Body of pancreas (tissue), 4 donors: ENCODE measurements at places on chromosomes 12 and 14. TPM values are rescaled to one million over a fixed set of nuclear protein-coding genes. Genes with fewer than 3 reads are reported as not detected.
A peak's percentile ranks its signal among the peaks of the same experiment; 100 is the strongest.

DIO2 gene
- 1.8 TPM for total RNA-seq

DNA sequence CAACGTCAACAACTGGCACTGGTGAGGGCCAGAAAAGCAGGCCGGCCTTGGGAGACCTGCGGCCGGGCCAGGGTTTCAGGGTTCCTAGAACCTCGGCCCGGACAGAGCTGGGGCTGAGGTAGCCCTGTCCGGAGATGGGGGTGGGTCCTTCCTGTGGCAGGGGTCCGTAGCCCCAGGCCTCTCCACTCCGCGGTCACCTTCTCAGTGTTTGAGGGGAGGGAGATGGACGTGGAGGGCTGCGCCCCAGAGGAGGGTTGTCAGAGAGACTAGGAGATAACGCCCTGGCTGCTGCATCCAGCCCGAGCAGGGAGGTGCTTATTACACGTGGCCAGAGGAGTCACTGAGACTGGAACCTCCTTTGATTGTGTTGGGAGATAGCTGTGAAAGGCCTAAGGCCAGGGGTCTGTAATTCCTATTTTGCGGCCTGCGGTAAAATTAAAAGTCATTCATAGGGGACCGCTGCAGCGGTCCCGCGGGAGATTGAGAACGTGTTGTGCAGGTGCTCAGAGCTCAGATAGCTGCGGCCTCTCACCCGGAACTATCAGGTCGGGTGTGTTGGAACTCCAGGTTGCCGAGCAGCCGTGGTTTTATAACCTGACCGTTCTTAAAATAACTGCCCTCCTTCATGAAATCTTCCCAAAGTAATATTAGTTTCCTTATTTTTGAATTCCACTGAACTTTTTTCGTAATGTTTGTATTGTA, 507 bp downstream of the AHSA1 start:
- peak; percentile 52 for DNase-seq

CLEC2A gene
- not detected for total RNA-seq

- DNase-seq: no peak
Observed at GRCh38 chr12:15928346-15928745, 17.2 kb downstream of the DERA start.

DNA sequence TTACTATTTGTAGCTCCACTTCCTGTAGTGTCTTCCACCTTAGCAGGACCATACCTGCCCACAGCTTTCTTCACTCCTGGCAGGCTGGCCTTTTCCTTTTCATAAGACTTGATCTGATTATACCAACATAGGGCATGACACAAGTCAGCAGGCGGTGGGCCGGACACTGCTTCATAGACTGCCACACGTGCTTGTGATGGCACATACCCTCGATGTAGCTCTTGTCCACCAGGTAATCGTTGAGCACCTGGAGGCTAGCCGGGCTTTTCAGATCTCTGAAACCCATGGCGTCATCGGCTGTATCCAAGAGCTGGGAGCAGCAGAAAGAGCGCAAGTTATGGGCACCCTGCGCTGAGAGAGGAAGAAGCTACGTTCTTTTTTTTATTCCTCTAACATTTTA, 53.7 kb upstream of the TMEM263 start:
- DNase-seq: no peak

ACSM4 gene
- not detected for total RNA-seq

DNA sequence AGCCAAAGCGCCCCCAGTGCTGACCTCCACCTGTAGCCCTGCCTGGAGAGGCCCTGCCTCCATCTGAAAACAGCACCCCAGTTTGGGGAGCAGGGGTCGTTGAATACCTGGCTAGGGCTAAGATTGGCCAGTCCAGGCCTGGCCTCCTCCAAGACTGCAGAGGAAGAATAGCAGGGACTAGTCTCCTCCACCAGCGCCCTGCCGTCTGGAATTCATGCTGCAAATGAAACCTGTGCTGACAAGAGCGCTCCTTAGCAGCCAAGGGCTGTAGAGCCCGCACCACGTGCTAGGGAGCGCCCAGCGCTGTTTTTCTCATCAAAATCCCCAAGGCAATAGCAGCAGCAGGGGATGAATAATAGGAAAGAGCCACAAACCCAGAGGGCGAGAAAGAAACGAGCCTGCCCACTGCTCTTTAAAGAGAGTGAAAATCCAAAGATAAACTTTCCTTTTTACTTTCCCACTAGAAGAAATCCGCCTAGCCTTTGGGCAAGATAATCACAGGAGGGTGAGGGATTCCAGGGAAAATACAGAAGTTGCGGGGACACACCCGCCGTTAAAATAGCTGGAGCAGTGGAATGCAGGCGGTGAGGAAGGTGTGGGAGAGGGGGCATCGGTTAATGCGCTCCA, 3.3 kb downstream of the COL2A1 start:
- no peak for DNase-seq

- DNase-seq: no peak
Observed at GRCh38 chr12:2555487-2556082, 239.2 kb upstream of the FKBP4 start.

GRCh38 chr12:119783787-119784186, 93.3 kb downstream of the CIT start:
- DNase-seq: no peak

DNAJC22 gene
- total RNA-seq: 7.3 TPM

- no peak for DNase-seq
Observed at GRCh38 chr14:72525087-72525915, 368.6 kb downstream of the DPF3 start.

- no peak for DNase-seq
Observed at GRCh38 chr12:82745807-82746206, 59.1 kb downstream of the TMTC2 start.

FOXG1 gene
- not detected for total RNA-seq

GRCh38 chr12:101793401-101793800, 37.4 kb downstream of the GNPTAB start:
- no peak for DNase-seq

DNA sequence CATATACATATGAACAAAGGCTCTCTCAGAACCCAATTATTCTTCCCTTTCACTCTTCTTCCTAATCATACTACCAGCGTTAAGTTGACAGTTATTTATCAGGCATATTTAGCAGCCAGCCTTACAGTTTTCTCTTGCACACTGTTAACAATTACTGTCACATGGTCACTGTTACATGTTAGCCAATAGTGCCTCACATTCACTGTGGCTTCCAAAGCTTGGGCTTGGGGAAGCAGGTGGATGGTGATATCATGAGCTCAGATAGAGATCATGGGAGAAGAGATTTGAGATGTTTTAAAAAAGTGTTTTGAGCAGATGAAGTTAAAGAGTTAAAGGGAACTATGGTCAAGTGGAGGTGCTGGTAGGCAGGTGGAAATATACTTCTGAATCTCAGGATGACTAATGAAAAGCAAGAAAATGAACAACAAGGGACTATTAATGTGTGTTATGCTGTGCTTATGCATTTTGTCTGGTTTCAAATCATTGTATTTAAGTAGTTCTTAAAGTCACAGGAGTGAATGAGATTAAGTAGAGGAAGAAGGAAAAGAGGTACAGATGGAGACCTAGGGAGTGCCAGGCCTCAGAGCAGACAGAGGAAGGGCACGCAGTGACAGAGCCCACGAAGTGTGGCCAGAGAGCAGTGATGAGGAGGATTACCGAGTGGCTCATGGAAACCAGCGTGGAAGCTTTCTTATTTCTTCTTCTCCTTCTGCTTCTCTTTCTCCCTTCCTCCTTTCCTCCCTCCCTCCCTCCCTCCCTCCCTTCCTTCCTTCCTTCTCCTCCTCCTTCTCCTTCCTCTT, 39.6 kb downstream of the BICD1 start:
- DNase-seq: no peak

CDCA3 gene
- total RNA-seq: 2.3 TPM

GRCh38 chr12:66885115-66885875, 206.4 kb upstream of the GRIP1 start:
- no peak for DNase-seq

DNA sequence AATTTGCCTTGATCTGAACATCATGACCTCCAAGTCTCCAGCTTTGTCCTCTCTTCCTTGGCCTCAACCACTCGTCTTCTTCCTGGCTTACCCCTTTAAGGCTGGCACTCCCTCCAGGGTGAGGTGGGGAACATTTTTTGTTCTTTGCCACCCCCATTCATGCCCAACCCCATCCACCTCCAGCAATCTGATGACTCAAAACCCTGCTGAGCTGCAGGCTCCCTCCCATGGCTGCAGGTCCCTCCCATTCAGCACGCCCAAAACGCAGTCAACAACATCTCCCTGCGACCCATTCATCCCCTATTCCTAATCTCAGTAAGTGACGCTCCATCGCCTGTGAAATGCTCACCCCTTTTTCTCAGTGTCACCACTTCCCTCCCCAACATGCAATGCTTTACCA, 138.8 kb upstream of the PRMT8 start:
- no peak for DNase-seq

GRCh38 chr12:12559719-12560296, 2.9 kb downstream of the DUSP16 start:
- no peak for DNase-seq

- no peak for DNase-seq
Observed at GRCh38 chr12:50574601-50575348, 70.0 kb downstream of the DIP2B start.

GRCh38 chr12:49534731-49535278, 4.0 kb upstream of the KCNH3 start:
- no peak for DNase-seq

DNA sequence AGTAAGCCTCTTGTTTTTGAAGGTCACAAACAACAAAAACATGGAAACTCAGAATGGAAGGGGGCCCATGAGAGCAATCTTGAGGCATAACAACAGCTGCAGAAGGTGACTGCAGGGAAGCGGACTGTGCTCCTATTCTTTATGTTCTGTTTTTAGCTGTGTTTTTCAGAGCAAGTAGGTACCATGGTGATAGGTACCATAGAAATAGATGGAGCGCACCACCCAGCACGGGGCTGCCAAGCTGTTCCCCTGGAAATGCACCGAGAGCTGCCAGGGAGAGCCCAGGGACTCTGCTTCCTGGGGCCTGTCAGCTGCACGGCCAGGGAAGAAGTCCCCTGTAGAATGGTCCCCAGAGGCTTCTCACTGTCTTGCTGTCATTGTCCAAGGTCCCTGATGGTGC, 32.8 kb downstream of the DGLUCY start:
- DNase-seq: no peak

DNA sequence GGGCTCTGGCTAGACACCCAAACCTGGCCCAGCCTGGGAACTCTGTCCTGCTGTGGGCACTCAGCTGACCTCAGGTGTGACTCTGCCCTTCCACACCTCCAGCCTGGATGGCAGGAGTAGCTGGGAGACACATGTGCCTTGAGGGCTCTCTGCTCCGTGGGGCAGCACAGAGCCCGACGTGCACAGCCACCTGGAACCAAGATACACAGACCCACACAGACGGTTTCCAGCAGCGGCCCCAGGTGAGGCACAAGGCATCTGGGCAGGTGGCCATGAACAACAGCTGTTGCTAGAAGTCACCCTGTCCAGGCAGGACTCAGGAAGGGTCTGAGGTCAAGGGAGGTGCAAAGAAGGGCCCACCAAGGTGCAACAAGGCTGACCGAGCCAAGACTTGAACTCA, 5.9 kb downstream of the DEGS2 start:
- no peak for DNase-seq

DNA sequence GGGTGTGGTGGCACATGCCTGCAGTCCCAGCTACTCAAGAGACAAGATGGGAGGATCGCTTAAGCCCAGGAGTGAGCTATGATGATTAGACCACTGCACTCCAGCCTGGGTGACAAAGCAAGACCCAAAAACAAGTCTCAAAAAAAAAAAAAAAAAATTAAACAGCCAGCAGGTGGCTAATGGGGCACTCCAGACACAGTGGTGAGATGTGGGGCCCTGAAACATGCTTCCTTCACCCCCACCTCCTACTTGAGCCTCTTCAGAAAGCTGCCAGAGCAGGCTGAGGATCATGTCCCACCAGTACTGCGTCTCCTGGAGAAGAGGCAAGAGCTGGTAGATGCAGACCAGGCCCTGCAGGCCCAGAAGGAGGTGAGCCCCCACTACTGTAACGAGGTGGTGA, 2.1 kb downstream of the CFAP73 start:
- DNase-seq: no peak

DNA sequence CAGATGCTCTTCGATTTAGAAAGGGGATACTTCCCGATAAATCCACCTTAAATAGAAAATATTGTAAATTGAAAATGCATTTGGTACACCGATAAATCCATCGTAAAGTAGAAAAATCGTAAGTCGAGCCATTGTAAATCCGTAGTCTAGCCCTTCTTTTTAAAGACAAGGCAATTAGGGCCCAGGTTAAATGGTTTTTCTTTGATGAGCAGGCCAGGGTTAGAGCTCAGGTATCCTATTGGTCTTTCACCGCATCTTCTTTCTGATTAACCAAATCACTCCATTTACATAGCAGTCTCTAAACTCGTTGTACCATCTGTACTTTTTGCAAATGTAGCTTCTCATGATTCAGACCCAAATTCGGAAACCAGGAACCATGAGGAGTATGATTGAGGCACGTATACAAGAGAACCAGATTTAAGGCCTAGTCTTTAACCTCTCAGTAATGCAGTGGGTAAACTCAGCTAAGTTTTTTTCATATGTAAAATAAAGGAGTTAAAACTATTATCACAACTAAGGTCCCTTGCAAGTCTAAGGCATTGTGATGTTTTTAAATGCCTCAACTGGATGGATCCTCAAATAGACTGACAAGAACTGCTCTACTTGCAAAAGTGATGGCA, 2.2 kb upstream of the YAF2 start:
- no peak for DNase-seq

DPPA3 gene
- not detected for total RNA-seq

- no peak for DNase-seq
Observed at GRCh38 chr12:92547906-92548305, 154.9 kb upstream of the PLEKHG7 start.

GPR65 gene
- total RNA-seq: not detected

DNA sequence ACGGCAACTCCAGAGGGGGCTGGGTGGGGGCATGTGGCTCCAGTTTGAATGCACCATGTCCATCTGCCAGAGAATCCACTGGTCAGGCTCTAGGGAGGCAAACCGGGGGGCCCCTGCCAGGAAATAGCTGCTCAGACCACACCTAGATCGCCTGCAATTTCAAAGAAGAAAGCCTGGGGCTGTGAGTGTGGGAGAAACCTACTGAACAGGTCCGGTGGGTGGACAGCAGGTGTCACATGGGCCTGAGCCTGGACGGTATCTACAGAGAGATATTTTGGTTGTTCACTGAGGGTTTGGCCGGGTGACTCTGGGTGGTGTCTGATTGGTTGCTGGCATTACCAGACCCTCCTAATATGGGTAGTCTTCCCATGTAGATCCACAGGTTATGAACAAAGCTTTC, 32.0 kb downstream of the DAO start:
- DNase-seq: no peak

KLRG1 gene
- 0.78 TPM for total RNA-seq

DNA sequence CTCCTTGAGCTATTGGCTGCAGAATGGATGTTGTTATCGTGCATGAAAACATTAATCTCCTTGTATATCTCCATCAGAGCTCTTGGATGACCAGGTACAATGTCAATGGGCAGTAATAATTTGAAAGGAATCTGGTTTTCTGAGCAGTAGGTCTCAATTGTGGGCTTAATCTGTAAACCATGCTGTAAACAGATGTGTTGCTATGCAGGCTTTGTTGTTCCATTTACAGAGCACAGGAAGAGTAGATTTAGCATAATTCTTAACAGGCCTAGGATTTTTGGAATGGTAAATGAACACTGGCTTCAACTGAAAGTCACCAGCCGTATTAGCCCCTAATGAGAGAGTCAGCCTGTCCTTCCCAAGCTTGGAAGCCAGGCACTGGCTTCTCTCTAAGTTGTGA, 50.4 kb downstream of the ATG14 start:
- DNase-seq: no peak

GRCh38 chr14:89330236-89331002, 86.6 kb downstream of the FOXN3 start:
- DNase-seq: peak; percentile 45
